ENCODE measurements at places on chromosomes 7 and 10.

GRCh38 chr10:122040786-122041185 is 51.8 kb downstream of the TACC2 start:
- no peak for DNase-seq

- peak; percentile 8 for DNase-seq
These were observed 236.5 kb downstream of the RELN start for GRCh38 chr7:103752995-103753394.

DNA sequence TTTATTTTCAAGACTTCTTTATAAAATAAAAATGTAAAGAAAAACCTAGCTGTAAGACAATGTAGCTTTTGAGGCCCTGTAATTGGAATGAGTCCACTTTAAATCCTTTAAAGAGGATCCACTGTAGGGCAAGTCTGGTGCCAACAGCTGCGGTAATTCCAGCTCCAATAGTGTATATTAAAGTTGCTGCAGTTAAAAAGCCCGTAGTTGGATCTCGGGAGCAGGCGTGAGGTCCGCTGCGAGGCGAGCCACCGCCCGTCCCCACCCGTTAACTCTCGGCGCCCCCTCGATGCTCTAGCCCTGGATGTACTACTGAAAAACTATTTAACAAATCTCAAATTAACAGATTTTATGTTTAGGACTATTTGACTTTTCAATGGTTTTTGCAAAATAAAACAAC is 414.7 kb upstream of the SEMA3C start:
- DNase-seq: no peak

GRCh38 chr7:8176370-8177081 is 85.4 kb downstream of the ICA1 start:
- no peak for DNase-seq

DNA sequence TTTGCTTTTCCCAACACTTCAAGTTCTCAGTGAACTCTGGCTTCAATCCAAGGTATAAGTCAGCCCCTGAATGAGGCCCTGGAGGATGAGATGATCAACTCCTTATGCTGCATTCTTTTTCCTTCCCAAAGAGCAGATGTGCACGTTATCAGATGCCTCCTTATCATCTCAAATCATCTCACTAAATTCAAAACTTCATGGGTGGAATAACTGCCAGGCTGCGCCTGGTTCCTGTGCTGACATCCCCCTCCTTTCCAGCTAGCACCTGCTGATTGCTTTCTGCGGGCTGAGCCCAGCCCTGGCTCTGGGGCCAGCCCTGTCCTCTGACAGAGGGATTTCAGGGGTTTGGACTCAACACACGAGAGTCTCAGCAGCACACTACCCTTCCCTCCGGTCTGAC is 44.9 kb downstream of the TLL2 start:
- no peak for DNase-seq

- DNase-seq: no peak
These were observed 84.9 kb upstream of the SEC61G start for GRCh38 chr7:54843841-54844355.
